ENCODE measurements at places on chromosomes 16 and 17.

- DNase-seq = no peak
Measured at GRCh38 chr17:64081802-64082799, 47.8 kb downstream of the ERN1 start.

GRCh38 chr17:68318103-68318991, 27.1 kb downstream of the ARSG start:
- no peak for DNase-seq

DNA sequence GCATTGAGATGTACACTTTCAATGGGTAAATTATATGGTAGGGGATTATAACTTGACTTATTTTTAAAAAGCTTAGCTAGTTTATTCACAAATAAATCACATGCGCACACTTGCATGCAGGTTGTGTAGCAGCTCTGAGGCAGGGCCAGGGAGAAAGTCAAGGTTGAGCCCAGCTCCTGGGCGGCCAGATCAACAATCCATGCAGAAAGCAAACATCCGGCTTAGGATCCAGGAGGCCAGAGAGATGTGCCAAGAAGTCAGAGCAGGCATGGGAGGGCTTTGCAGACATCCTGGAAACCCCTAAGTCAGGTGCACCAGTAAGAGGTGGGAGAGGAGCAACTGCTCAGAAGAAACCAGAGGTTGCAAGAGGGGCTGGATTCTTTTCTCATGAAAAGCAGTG, 186.5 kb downstream of the AXIN2 start:
- DNase-seq = no peak

- DNase-seq = no peak
Measured at GRCh38 chr17:76272541-76273444, 7.6 kb downstream of the UBALD2 start.

DNA sequence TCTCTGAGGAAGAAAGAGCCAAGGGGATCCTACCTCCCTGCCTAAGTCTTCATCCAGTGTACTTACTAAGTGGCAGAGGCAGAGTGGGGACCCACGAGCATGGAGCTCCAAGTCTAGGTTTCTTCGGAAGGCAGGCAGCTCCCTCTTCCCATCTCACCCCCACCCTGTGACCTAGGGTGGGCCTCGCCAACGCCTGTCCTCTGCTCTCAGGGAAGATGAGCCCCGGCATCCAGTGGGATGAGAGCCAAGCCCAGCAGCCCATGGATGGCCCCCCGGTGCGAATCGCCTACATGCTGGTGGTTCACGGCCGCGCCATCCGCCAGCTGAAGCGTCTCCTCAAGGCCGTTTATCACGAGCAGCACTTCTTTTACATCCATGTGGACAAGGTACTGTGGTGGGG, 8.3 kb downstream of the XYLT2 start:
- DNase-seq = no peak

- DNase-seq = no peak
Measured at GRCh38 chr16:89811321-89811720, 5.1 kb downstream of the FANCA start.

GRCh38 chr16:67100569-67101310, 9.0 kb upstream of the PHAF1 start:
- DNase-seq = no peak

- DNase-seq = no peak
Measured at GRCh38 chr16:8720080-8720966, 45.9 kb downstream of the ABAT start.

- DNase-seq = no peak
Measured at GRCh38 chr16:2366660-2367309, 26.3 kb upstream of the ABCA3 start.

DNA sequence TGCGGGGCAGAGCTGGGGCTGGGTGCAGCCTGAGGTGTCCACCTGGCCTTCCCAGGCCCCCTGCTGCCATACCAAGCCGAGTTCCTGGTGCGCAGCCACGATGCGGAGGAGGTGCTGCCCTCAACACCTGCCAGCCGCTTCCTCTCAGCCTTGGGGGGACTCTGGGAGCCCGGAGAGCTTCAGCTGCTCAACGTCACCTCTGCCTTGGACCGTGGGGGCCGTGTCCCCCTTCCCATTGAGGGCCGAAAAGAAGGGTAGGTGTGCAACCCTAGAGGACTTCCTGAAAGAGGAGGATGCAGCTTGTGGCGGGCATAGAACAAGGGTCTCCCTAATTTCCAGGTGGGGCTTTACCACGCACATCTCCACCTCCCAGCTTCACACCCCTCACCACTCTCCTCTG, 2.5 kb downstream of the SGCA start:
- DNase-seq = no peak

GRCh38 chr16:71811261-71811803, 2.7 kb upstream of the AP1G1 start:
- DNase-seq = no peak

All from esophagus squamous epithelium (tissue), 5 donors.